ENCODE measurements at places on chromosomes 3 and 15.

- no peak for DNase-seq
These were observed 34.3 kb downstream of the STT3B start for GRCh38 chr3:31567036-31567435.

DNA sequence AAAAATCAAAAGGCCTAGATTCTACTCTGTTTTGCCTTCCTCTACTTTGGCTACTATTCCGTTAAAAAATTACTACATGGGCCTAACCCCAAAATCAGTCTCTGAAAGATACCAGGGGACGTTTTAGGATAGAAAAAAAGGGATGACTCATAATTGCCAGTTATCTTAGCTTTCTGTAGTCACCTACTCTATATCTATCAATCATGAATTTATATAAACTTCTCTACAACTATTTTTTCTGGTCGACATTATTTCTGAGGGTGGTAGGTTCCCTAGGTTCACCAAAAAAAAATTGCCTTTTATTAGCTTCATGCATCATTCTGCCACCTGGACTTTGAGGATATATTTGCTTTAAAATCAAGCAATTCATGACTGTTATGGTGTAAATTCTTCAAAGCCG lies 36.5 kb downstream of the RAF1 start:
- no peak for DNase-seq

DNA sequence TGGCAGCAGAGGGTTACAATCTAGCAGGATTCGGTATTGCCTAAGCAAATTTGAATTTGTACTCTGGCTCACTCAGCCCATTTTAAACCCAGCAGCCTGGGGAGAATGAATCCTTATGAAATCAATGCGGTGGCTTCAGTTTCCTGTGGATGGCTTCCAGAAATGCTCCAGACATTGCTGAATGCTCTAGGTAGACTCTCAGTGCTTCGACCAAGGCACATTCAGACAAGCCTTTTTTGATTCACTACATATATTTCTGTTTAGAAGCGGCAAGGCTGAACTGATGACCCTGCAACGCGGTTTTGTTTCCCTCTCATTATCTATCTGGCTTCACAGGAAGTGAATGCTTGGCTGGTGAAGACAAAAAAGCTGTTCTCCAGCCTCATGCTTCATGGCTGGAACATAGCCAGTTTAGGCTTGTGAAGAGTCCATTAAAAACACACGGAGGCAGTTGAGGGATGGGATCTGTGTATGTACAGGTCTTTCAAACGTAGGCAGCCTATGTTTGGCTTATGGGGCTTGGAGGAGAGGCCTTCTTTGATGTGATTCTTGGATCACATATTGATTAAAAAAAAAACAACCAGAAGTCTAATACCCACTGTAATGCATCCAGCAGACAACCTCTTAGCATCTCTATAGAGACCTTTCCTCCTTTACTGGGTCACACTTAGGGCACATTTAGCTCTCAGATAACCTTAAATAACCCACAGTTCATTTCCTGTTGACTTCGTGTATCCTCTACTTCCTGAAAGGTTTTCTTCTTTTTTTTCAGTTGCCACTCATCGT lies 400.2 kb upstream of the TBL1XR1 start:
- peak; percentile 92 for DNase-seq

DNA sequence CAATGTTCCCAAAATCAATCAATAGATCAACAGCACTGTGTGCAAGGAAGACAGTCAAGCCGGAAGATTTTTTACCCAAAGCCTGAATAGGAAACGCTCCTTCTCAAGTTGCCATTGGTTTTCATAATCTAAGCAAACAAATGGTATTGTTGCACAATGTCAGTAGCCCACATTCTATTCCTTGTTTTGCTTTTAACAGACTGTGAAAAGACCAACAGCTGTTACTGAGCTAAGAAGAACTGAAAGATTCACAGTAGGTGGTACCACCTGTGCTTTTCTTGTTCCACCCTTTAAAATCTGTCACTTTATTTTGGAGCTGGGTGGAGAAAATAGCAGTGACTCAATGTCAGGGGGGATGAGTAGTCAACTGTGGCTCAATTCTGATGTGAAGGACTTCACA lies 357.5 kb upstream of the CADM2 start:
- DNase-seq = no peak

DNA sequence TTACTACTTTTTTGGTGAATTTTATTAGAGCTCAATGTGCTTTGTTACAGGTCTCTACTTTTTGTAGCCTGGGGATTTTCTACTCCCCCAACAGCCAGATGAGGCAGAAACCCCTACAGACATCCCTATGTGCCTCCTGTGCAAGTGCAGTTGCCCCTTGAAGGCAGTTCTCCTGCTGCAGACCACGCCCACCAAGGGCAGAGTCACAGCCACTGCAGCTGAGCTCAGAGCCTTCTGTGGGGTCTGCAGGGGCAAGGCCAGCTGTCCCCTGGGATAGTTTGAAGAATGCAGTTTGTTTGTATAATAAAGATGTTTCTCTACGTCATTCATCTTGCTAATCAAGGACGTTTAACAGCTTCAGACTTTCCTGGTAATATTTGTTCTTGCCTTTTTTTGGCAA lies 76.8 kb downstream of the NPAP1 start:
- no peak for DNase-seq

- DNase-seq = no peak
These were observed 120.1 kb downstream of the VGLL4 start for GRCh38 chr3:11523572-11524101.

DNA sequence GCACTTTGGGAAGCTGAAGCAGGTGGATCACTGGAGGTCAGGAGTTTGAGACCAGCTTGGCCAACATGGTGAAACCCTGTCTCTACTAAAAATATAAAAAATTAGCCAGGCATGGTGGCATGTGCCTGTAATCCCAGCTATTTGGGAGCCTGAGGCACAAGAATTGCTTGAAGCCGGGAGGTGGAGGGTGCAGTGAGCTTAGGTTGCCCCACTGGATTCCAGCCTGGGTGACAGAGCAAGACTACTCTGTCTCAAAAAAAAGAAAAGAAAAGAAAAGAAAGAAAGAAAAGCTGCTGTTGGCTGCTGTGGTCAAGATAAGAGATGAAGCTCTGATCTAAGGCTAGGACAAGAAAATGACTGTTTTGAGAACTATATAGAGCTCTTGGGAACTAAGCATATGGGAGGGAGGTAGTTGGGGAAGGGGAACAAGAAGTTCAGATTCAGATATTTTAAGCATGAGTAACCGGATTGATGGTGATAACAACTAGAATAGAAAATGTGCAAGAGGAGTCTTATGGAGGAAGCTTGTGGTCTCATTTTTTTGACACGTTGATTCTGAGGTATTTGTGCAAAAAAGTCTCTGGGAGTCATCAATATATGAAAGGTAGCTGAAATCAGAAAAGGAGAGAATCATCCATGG lies 25.7 kb downstream of the DNAH12 start:
- DNase-seq = no peak

GRCh38 chr3:25119682-25120081 lies 308.4 kb upstream of the RARB start:
- no peak for DNase-seq

GRCh38 chr15:51378406-51378805 lies 37.0 kb downstream of the GLDN start:
- DNase-seq = no peak

Data from NCI-H1105 (cell line).